ENCODE measurements at places on chromosomes 2 and 18.
A peak's percentile ranks its signal among the peaks of the same experiment; 100 is the strongest.

GRCh38 chr18:5943514-5943913 lies 48.2 kb upstream of the TMEM200C start:
- DNase-seq, result peak; percentile 4

DNA sequence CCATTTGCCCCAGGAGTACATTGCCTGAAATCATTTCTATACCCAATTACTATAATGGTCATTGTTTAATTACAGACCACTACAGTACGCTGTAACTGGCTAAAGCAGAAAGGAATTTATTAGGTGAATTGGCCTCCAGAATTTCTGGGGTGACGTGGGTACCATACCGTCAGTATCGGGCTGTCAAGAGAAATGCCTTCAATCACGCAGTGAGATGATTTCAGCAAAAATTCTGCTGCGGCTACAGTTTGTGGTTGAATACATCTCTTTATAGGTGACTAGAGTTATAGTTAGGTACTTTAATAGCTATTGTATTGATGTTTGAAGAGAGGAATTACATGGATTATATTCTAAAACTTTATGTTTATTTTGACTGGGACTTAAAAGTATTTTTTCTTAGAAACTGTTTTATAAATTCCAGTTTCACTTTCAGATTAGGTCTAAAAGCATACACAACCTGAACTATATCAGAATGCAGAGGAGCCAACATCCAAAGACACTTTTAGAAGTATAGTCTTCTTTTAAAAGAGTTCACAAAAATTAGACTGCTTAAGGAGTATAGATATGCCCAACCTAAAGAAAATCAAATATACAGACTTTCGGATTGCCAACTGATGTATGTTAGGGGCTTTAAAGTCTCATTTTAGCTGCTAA lies 128.4 kb downstream of the TTC27 start:
- no peak for DNase-seq

DNA sequence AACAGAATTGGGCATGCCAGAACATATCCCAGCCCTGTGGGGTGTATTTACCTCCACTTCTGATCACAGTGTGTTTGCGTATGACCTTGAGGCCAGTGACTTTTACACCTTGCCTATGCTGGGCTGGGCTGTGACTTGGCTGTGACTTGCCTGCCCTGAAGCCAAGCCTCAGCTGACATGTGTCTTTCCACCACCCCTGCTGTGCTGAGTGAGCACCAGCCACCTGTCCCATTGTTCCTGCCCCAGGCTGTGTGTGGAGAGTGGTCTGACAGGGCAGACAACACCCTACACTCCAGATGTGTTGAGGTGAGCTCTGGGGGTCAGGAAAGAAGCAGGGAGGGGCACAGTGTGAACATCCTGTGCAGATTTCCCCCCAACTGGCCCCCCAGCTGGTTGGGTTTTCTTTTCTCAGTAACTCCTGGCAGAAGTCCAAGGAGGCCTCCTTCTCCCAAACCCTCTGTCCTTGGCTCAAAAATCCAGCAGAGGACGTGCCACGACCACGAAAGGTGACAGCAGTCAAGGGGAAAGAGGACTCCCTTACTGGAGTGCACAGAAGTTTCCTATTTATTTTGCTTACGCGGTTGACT lies 5.1 kb upstream of the STEAP3 start:
- peak; percentile 65 for DNase-seq

GRCh38 chr2:99067871-99068625 lies 73.5 kb upstream of the C2orf15 start:
- DNase-seq, result no peak

DNA sequence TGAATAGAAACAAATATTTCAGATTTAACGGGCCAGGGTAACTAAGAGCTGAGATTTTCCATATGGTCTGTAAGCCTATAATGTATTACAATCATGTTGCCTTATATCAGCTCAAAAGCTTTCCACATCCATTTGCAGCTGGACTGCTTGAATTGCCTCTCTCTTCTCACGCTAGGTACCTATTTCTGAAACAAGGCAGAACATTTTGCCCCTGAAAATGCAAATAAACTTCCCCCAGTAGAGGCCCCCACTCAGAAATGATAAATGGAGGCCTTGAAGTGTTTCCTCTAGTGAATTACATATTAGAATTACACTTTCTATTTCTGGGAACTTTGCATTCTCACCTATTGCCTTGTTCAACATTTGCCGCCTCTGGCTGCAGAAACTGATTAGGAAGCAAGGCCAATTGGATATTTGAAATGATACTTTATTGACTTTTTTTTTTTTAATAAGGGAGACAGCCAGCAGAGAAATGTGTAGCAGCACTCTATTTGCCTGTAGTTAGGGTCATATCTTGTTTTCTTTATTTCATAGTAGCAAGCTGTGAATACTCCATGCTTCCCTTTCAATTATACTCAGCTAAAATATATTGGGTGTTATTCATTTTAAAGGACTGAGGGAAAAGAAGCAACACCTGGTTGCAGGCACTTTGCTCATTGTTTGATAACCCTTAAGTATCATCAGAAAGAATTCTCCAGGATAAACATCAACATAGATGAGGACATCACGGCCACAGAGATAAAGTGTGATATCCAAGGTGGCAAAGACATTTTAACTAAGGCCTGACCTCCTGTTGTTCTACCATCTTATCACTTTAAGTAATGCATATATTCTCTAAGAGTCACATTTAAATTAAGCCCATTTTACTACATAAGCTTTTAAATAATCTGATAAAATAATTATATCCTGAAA lies 505.5 kb downstream of the LRRTM4 start:
- no peak for DNase-seq

DNA sequence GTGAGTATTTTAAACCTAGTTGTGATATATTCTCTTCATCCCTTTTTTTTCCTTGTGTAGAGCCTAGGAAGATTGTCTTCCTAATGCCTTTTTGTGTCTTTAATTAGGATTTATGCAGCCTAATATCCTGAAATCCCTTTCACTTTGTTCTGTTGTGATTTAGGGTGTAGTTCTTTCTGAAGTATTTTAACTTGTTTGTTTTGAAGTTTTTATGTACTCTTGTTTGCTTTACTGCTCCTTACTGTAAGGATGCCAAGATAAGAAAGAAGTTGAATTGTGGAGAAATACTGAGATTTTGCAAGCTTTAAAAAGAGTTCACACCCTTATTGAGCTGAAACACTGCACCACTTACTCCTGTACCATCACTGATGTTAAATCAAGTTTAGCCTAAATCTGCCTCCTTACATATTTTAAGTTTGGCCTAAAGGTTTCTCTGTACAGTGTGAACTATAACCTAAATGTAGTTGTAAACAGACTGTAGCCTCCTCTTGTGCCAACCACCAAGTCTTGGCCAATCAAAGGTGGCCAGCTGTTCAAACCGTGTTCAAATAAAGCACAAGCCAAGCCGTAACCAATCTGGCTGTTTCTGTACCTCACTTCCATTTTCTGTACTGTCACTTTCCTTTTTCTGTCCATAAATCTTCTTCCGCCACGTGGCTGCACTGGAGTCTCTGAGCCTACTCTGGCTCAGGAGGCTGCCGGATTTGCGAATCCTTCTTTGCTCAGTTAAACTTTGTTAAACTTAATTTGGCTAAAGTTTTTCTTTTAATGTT lies 17.7 kb upstream of the ACOXL start:
- no peak for DNase-seq

- no peak for DNase-seq
Measured at GRCh38 chr2:239137165-239137897, 263.5 kb downstream of the HDAC4 start.

DNA sequence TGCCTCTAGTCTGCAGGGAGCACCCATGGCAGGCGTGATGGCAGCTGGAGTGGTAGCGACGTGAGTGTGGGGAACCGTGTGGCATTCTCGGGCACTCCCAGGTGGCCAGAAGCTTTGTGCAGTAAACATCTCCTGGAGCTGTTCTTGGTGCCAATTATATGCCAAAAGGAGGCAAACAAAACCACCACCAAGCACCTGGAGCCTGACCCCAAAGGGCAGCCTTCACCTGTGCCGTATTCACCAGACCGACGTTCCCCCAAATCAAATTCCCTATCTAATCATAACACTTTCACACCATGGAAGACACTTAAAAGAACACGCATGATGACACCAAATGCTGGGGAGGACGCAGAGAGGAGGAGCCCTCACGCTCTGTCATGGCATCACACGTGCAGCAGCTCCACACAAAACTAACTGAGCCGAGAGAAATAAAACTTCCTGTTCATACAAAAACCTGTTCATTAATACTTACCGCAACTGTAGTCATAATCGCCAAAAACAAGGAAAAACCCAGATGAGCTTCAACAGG lies 123.6 kb downstream of the EIPR1 start:
- DNase-seq, result no peak

DNA sequence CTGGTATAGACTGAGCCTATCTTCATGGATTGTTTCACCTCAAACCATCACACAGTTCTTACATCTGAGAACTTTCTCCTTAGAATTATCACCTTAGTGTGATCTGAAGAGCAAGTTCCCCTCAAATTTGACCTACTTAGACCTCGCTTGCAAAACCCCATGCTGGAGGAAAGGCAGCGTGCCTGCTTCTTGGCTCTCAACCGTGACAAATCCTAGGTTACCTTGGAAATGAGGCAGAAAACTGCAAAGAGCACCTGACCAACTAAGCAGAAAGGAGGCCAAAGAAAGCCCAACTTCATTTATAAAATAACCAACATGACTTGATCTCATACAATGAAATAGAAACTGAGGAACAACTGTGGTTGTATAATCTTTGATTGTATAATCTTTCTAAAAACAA lies 146.4 kb downstream of the RAB3GAP1 start:
- no peak for DNase-seq

- DNase-seq, result peak; percentile 10
Measured at GRCh38 chr2:74223941-74224770, 25.7 kb downstream of the MTHFD2 start.

- no peak for DNase-seq
Measured at GRCh38 chr2:23250371-23250770, 134.6 kb upstream of the KLHL29 start.

- no peak for DNase-seq
Measured at GRCh38 chr2:32715391-32715841, 87.6 kb downstream of the TTC27 start.

DNA sequence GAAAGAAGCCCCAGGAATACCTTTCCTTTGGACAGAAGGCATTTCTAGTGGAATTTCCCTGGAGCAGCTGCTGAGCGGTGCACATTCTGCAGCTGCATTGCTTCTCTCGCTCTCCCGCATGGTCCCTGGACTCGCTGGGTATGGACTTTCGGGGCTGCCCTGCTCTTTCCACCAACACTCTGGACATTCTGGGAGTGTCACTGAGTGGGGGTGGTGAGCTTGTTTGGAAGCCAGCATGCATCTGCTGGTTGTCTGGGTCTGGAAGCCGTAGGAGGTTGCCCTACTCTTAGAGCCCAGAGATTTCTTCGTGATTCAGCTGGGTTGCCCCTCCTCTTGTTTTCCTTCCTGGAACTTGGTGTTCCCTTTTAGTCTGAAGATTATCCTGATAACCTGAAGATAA lies 52.6 kb downstream of the TWIST2 start:
- peak; percentile 20 for DNase-seq

- DNase-seq, result peak; percentile 24
Measured at GRCh38 chr2:11827547-11827946, 81.1 kb downstream of the LPIN1 start.

GRCh38 chr18:31373641-31374040 lies 2.9 kb upstream of the DSG4 start:
- DNase-seq, result no peak

- DNase-seq, result peak; percentile 50
Measured at GRCh38 chr2:46887028-46887885, 28.3 kb downstream of the MCFD2 start.

- no peak for DNase-seq
Measured at GRCh38 chr18:58316396-58317342, 272.6 kb downstream of the NEDD4L start.

GRCh38 chr2:67631483-67631882 lies 234.3 kb downstream of the ETAA1 start:
- DNase-seq, result no peak

- no peak for DNase-seq
Measured at GRCh38 chr2:44689516-44689915, 252.0 kb upstream of the SIX3 start.

- DNase-seq, result no peak
Measured at GRCh38 chr2:160941290-160941846, 218.9 kb upstream of the TANK start.

GRCh38 chr18:1383465-1383864 lies 478.8 kb downstream of the ADCYAP1 start:
- no peak for DNase-seq

GRCh38 chr18:75209951-75210258 lies 692 bp upstream of the TSHZ1 start:
- peak; percentile 35 for DNase-seq

DNA sequence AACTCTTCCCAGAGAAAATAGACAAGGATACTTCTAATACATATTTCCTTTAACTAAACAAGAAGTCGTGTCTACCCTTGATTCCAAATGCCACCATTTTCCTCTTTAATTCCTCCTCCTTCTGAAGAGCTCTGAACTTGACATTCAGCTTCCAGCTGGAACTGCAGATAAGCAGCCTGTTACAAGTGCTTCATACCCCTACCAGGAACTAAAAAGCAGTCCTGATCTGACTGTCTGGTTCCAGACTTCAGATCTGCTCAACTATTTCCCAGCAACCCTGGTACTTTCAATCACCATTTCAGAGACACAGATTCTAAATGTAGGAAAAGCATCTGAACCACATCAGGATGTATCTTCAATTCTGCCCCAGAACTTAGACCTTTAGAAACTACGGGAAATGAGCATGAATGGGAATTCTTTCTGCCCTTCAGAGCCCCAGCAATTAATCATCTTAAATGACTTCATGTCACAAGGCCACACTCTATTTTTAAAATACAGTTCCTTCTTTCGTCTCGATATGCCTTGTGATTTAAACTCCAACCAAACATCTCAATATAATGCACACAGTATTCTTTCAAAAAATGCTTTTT lies 159.5 kb downstream of the L3MBTL4 start:
- no peak for DNase-seq

DNA sequence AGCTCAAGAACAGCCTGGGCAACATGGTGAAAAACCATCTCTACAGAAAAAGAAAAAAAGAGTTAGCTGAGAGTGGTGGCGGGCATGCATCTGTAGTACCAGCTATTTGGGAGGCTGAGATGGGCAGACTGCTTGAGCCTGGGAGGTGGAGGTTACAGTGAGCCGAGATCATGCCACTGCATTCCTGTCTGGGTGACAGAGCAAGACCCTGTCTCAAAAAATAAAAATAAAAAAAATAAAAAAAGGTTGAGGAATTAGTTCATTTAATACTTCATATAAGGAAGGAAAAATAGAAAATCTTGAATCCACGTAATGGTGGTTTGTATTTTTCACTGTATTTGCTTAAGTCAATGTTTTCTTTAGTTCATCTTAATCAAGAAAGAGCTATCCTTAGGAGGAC lies 241.7 kb downstream of the TGIF1 start:
- DNase-seq, result no peak
